Astrocyte of the cerebellum (primary cell): ENCODE measurements at places on chromosomes 5 and 9.

GRCh38 chr9:69746859-69747560 lies 12.8 kb downstream of the PTAR1 start:
- no peak for DNase-seq

DNA sequence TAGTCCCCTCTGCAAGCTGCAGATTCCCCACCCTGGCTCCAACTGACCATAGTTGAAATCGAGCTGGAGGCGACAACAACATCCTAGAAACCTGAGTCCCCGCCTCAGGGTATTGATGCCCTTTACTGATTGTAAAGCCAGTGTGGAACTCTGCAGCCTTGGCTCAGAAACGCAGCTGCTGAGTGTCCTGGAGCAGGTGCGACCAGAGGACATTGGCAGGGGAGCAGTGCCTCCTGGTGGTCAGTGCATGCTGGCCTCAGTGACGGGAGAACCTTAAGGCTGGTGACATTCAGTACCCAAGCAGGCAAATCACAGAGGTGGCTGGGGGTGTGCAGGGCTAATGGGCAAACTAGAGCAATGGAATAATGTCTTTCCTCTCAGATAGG lies 20.4 kb upstream of the ZNF354B start:
- no peak for DNase-seq

DNA sequence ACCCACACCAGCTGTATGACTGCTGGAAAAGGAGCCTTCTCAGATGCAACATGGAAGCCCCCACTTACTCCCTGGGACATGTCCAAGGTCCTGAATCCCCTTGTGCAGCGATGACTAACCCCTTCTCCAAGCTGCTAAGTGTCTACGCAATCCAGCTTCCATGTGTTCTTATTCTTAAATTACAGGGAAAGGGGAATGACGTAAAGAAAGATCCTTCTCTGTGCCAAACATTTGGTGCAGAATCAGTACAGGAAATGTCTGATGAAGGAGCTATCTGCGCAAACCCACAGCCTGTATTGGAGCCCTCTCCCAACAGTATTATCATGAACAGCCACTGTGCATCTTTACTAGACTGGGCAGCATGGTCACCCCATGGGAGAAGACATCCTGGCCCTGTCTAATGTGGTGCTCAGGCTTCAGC lies 183.2 kb downstream of the FRMD3 start:
- DNase-seq, result peak; percentile 9

DNA sequence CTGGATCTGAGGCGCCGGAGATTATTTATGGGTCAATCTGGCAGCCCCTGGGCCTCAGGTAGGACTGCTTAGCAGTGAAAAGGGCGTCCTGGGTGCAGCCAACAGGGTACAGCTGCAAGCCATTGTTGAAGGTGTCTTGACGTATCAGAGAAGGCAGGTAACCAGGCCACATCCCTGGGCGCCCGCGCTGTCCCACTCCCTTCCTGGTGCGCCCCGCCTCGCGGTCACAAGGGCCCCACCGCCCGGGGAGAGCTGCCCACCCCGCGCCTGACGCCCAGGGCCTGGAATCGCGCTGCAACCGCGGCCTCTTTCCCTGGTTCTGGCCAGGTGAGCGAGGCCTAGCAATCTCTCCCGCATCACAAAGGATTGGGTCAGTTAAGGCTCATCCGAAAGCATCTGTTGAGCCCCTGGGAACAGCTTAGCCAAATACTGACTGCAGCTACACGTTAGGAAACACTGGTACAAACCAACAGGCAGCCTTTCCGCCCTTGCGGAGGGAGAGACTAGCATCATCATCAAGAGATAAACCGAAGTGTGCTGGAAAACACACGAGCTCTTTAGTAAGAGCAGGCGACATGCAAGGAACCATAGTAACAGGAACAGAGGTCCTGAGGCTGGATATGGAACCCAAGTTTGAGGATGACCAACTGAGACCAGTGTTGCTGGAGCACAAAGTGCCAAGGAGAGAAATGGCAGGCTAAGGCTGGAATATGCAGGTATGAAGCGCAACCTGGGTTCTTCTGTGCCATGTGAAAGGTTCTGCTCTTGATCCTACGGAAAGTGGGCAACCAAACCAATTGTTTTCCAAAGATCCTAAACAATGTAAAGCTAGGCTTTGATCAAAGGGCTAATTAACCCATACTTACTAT lies 3.6 kb downstream of the RPS23 start:
- no peak for DNase-seq

DNA sequence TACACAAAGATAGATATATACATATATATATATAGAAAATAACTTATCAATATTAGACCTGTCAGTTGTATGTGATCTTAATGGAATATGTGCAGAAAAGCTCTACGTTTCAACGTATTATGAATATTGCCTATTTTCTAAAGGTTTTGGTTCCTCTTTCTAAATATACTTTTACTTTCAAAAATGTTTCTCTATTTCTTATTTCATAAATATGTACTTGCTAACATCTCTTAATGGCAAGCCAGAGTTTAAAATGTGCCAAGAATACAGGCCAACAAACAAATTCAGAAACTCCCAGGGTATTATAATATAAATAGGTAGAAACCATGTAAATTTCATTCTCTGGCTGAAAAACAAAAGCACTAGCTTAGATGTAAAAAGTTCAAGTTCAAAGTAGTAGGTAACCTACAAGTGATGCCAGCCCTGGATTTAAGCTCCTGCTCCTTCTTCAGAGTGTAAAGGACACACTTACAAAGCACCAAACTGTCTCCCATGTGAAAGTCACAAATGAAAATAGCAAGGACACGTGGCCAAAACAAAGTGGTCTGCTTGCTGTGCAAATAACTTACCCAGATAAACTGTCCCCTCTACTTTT lies 685.1 kb upstream of the DMAC1 start:
- DNase-seq, result no peak

DNA sequence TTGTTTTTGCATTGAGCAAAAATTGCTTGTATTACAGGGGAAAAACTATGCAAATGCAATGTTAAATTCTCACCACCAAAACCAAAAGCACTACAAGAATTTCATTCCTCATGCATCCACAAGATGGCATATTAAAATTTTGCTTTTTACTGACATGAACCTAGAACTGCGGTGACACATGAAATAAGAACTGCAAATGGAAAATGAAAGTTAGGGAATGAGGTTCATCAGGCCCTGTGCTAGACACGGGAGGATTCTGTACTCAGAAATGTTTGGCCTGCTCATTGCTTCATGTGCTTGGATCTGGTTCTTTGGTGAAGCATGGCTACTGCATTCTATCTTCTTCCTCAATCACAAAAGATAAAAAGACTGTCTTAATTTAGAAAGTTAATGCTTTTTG lies 9.1 kb upstream of the RFK start:
- peak; percentile 78 for DNase-seq

GRCh38 chr5:171968531-171968930 lies 37.9 kb downstream of the FBXW11 start:
- no peak for DNase-seq

GRCh38 chr9:19186232-19186631 lies 44.3 kb upstream of the DENND4C start:
- no peak for DNase-seq

DNA sequence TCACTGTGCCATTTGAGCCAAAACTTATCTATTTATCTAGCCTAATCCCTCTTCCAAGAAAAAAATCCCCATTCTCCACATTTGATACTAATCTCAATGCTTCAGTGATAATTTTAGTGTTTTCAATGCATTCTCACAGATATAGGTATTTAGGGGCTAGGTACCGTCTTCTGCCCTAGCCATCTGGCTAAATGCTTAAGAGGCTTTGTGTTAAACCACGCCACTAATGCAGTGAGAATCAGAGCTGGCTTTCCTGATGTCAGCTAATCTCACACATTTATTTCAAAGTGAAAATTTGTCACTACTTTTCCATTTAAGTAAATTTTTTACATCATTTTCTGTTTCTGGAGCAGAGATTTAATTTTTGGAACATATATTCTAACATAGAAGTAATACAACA lies 479.7 kb downstream of the MAN2A1 start:
- DNase-seq, result no peak

DNA sequence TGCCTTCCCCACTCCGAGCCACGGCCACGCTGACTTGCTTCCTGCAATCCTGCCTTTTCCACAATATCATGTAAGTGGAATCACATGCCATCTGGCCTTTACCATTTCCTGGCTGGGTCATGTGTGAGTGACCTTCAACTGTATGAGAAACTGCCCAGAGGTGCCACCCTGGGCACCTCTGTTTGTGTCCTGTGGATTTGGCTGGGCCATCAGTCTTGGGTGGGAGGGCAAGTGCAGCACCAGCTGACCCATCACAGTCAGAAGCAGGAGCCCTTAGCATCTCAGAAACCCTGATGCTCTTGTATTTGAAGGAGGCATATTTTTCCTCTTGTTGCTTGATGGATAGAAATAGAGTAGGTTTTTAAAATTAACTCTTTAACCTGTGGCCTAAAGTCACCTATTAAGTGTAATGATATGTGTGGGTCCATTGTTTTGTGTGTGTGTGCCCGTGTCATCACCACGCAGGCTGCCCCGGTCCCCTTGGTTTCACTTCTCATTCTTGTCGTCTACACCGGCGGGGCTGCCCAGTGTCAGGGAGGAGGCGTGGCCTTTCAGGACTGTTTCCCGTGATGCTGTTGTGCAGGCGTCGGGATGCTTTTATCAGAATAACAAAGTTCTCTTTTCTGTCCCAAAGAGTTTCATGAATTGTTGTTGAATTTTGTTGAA lies 52.1 kb upstream of the CACNA1B start:
- DNase-seq, result no peak

DNA sequence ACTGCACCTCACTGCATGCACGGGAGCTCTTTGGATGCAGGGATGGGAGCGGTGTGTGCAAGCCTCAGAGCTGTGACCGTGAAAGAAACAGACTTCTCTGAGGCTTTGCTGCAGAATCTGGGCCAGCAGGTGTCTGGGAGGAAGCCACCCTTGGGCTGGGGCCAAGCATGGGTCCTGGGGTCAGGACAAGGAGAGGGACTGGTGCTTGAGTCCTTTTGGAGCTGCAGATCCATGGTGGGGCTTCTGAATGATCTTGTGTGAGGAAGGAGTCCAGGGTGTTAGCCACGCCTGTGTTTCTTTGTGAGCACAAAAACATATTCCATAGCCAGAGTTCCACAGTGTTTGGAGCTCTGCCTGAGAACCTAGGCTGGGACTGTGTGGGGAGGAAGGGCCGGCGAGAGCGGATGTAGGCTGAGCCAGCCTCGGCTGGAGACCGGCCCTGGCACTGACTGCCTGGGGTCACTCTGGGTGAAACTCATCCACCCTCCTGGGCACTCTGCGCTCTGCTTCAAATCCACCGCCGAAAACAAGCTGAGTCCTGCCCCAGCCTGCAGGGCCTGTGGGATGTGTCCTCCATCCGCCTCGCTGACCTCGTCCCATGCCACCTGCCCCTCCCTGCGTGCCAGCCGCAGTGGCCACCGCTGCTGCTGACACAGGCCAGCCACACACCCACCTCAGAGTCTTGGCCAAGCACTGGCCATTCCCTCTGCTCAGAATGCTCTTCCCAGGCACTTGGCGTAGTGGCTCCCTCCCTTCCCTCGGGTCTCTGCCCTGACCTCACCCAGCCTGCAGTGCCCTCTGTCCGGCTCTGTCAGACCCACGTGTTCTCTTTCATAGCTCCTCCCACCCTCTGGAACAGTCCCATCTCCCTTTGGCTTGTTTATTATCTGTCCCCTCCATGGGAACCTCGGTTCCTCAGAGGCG lies 26.7 kb downstream of the ERGIC1 start:
- DNase-seq, result peak; percentile 60

GRCh38 chr9:112361601-112362000 lies 18.3 kb upstream of the HSDL2 start:
- peak; percentile 35 for DNase-seq

- DNase-seq, result no peak
These were observed 42.1 kb downstream of the CXXC5 start for GRCh38 chr5:139690064-139690802.

GRCh38 chr5:160919626-160920025 lies 67.6 kb upstream of the ATP10B start:
- DNase-seq, result no peak

DNA sequence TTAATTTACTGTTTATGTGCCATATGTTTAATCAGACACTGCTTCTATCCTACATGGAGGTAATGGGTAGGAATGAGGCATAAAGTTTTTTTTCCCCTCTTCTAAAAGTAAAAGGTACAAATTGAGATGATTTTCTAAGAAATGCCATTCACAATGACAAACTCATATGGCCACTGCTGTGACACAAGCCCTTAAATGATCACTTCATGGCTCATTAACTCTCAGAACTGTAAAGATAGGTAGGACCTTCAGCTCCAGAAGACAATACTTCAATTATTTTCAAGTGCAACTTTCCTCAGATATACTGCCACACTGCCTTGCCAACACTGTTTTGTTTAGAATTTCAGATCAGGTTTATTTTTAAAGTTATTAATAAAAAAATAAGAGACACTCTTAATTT lies 362.9 kb upstream of the ZNF608 start:
- DNase-seq, result no peak

- DNase-seq, result no peak
These were observed 79.3 kb upstream of the IRX4 start for GRCh38 chr5:1961952-1962595.

DNA sequence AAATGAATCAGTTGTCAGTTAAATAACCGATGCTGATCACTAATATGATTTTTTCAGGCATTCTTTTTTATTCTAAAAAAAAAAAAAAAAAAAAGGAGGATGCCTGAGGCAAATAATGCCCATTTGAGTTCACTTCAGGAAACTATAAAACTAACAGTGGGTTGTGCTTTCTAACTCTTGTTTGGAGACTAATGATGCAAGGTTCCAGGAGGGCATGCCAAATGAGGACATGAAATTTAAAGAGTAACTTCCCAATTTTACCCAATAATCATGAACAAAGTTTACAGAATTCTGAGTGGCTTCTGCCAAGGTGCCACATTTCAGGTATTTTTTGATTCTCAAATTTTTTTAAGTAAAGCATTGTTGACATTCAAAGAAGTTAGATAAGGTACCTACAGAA lies 41.0 kb downstream of the CEP120 start:
- no peak for DNase-seq

GRCh38 chr5:97297704-97298091 lies 114.7 kb upstream of the RIOK2 start:
- no peak for DNase-seq

DNA sequence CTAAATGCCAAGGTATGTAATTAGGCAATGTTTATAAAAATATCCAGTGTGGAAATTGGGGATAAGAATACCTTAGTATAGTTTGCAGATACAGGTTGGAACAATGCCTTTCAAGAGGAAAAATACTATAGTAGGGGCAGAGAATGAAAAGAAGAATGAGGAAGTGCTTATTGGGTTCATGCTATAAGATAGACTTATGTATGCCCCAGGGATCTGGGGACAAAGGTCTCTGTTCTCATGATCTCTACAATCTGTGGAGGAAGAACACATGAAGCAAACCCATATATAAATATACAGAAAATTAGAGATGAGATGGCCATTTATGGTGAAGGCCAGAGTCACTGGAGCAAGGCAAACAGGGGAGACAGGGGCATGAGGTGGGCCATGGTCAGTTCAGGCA lies 106.5 kb upstream of the DAB2 start:
- no peak for DNase-seq

DNA sequence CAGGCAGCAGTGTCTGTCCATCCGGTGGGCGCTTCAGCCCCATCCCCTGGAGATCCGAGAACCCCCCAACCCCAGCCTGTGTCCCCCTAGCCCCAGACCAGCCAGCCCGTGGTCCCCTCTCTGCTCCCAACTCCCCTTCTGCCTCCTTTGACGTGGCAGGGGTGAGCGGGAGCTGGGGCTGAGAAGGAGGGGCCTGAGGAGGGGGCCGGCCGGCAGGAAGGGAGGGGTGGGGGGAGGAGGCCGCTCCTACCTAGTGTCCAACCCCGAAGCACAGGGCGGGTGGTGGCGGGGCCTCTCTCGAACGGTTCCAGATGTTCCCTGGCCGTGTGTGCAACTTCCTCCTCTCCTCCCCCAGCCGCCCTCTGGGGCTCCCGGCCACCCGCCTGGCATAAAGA lies 31.0 kb downstream of the GOLGA2 start:
- peak; percentile 8 for DNase-seq

GRCh38 chr9:101579711-101580545 lies 14.8 kb downstream of the PPP3R2 start:
- no peak for DNase-seq
